ENCODE measurements at places on chromosomes 16 and 17. TPM values are rescaled to one million over a fixed set of nuclear protein-coding genes. Genes with fewer than 3 reads are reported as not detected.

The PIRT gene
- not detected for total RNA-seq

The TEDC2 gene
- 0.34 TPM for total RNA-seq

The IL34 gene
- total RNA-seq: 3.9 TPM

The ADAD2 gene
- total RNA-seq: not detected

The ARHGAP44 gene
- total RNA-seq: 0.95 TPM

The MPO gene
- total RNA-seq: 0.09 TPM
